ENCODE measurements at places on chromosomes 2 and 18.
A peak's percentile ranks its signal among the peaks of the same experiment; 100 is the strongest.

GRCh38 chr18:49376046-49376445 lies 84.4 kb downstream of the DYM start:
- no peak for DNase-seq

- DNase-seq, result no peak
These were observed 160.4 kb upstream of the FOSL2 start for GRCh38 chr2:28232295-28232694.

GRCh38 chr2:112582314-112582746 lies 2.1 kb upstream of the CHCHD5 start:
- DNase-seq, result no peak

DNA sequence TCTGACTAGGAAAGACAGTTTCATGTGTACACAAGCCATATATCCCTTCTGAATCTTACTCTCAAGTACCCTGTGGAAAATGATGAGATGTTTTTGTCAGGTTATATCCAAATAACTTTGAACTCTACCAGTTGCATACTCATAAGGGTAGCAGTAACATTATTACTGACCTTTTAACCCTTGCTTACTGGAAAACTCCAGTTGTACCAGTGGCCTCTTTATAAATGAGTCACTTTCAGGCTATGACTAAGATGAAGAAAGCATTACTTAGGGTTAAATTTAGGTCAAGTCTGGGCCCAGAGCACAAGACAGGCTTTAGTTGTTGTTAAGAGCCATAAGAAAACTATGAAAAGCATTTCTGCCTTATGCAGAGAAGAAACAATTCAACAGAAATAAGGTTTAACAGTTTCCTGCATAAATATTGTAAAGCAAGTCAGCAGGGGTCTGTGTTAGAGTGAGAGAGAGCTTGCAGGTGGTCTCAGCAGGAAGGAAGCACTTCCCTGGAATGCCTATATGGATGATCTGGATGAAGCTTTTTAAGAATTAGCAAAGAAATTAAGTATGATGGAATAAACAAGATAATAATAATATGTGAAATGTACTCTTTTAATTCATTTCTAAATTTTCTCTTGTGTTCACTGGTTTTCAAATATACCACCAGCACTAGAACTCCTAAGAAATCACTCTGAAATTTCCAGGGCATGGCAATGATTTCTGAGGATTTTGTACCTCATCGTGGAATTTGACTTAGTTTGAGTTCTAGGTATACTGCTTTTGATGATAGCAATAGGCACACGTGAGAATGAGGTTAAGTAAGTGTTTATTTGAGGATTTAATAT lies 126.6 kb downstream of the UBE2E3 start:
- no peak for DNase-seq

- no peak for DNase-seq
These were observed 46.6 kb downstream of the VAPA start for GRCh38 chr18:9960258-9960904.

GRCh38 chr2:127932199-127932876 lies 46.6 kb upstream of the AMMECR1L start:
- DNase-seq, result no peak

DNA sequence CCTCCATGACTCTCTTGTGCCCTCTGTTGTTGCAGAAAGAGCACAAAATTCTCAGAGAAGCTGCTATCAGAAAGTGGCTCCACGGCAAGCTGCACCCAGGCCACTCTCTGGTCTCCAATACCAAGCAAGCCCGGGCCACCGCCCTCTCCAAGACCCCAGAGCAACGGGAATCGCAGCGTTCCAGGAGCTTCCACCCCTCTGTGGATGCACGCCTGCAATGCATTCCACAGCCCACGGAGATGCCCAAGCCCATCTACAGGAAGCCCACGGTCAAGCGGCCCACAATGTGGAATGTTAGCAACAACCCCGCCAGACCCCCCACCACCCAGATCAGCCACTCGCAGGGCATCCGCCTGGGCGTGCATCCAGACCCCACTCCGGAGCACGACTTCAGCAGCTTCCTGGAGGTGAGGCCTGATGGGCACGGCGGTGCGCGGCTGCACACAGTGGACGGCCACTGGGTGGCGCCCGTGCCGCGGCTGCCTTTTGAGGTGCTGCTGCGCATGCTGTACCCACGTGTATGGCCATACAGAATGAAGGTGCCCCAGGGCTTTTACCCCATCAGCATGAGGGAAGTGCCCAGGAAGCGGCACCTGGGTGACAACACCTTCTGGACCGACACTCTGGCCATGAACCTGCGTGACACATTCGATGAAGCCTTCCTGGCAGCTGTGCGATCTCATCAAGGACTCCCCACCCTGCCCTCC lies 6.3 kb downstream of the ANKRD53 start:
- peak; percentile 75 for DNase-seq

DNA sequence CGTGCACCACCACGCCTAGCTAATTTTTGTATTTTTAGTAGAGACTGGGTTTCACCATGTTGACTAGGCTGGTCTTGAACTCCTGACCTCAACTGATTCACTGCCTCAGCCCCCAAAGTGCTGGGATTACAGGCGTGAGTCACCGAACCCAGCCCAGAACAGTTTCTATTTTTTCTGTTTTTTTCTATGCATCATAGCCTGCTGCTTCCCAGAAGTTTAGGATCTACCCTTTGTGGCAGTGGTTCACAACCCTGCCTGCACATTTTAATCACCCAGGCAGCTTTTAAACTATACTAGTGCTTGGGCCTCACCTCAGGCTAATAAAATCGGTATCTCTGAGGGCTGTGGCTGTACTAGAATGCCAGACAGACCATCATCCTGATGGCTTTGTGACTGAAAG lies 39.7 kb upstream of the SOCS6 start:
- no peak for DNase-seq

- no peak for DNase-seq
These were observed 658.7 kb downstream of the CNTNAP5 start for GRCh38 chr2:124683536-124684428.

DNA sequence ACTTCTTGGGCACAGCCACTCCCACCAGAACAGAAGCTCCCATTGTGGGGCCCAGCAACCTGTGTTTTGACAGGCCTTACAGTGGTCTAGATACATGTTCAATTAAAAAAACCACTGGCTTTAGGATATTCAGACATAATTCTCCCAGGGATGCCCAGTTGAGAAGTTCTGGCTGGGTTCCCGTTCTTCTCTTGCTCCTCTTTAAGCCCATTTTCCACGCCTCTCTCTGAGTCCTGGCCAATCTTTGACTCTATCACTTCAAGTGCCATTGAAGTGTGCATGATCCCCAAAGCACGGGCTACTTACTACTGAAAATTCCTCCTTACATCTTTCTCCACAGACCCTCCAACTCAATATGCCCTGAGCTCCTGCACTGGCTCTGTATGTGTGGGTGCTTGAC lies 17.5 kb upstream of the SULT1C3 start:
- no peak for DNase-seq

GRCh38 chr2:121489911-121490583 lies 40.6 kb upstream of the RNU4ATAC start:
- DNase-seq, result no peak

All from stimulated activated CD8-positive, alpha-beta memory T cell treated with anti-CD3 and anti-CD28 coated beads, Interleukin-2, amount 100 ng/mL, for 1 hour (primary cell).